ENCODE measurements at places on chromosomes 6 and 20.

- no peak for DNase-seq
Measured at GRCh38 chr20:10670501-10671220, 3.1 kb downstream of the JAG1 start.

- no peak for DNase-seq
Measured at GRCh38 chr20:63025534-63026331, 19.0 kb upstream of the BHLHE23 start.

DNA sequence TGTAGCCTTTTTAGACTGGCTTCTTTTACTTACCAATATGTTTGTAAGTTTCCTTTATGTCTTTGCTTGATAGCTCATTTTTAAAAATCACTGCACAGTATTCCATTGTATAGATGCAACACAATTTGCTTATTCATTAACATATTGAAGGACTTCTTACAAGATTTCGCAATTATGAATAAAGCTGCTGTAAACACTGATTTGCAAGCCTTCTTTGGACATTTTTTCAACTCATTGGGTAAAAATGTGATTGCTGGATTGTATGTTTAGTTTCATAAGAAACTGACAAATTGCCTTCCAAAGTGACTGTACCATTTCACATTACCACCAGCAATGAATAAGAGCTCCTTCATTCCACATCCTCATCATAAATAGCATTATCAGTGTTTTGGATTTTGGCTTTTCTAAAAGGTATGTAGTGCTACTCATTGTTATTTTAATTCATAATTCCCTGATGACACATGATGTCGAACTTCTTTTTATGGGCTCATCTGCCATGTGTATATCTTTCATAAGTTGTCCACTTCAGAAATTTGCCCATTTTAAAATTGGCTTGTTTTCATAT, 80.7 kb downstream of the TFAP2B start:
- DNase-seq = no peak

- DNase-seq = no peak
Measured at GRCh38 chr6:108589244-108589791, 28.6 kb downstream of the FOXO3 start.

GRCh38 chr20:52416953-52417352, 225.4 kb upstream of the ZFP64 start:
- no peak for DNase-seq

DNA sequence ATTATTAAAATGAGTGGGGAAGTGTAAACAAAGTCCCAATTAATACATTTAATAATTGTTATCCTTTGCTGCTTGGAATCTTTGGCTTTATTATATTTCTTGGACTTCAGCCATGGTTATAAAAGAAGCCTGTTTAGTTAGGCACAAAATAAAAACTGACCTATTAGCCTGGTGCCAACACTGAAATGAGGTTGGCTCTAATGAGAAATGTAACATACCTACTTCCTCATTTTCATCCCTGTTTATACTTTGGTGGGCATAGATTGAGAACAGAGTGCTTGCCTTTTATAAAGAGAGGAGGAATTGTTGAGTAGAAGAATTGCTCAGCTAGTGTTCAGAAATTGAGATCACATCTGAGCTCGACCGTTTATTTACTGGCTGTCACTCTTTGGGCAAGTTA, 471.3 kb downstream of the UTRN start:
- DNase-seq = no peak

DNA sequence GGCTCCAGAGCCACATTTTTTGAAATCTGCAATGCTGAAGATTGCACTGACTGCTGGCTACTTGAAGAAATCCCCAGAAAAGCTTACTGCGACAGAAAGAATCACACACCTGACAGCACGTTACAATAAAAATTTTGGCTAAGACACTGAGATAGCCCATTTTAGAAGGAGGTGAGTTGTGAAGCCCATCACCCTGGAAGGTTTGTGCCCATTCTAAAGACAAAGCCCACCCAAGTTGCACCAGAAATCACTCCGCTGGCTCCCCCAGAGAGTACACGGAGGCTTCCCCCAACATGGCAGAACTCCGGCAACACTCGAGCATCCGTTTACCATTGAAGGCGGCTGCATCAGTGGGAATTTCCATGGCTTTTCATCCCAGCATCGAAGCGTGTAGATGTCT, 29.4 kb downstream of the LPA start:
- DNase-seq = peak; percentile 4

GRCh38 chr6:33850296-33850695, 46.5 kb upstream of the MLN start:
- no peak for DNase-seq
